ENCODE measurements at places on chromosomes 5 and 9. TPM values are rescaled to one million over a fixed set of nuclear protein-coding genes. Genes with fewer than 3 reads are reported as not detected.

Gene ADRB2
- total RNA-seq = 11.4 TPM

Gene SLCO6A1
- not detected for total RNA-seq

Gene F2RL2
- 4.0 TPM for total RNA-seq

Gene MEIKIN
- total RNA-seq = not detected
